Stimulated activated CD8-positive, alpha-beta memory T cell treated with anti-CD3 and anti-CD28 coated beads, Interleukin-12 subunit alpha, Interleukin-12 subunit beta, amount 100 ng/mL, for 4 hours (primary cell): ENCODE measurements at places on chromosomes 16 and 17.

DNA sequence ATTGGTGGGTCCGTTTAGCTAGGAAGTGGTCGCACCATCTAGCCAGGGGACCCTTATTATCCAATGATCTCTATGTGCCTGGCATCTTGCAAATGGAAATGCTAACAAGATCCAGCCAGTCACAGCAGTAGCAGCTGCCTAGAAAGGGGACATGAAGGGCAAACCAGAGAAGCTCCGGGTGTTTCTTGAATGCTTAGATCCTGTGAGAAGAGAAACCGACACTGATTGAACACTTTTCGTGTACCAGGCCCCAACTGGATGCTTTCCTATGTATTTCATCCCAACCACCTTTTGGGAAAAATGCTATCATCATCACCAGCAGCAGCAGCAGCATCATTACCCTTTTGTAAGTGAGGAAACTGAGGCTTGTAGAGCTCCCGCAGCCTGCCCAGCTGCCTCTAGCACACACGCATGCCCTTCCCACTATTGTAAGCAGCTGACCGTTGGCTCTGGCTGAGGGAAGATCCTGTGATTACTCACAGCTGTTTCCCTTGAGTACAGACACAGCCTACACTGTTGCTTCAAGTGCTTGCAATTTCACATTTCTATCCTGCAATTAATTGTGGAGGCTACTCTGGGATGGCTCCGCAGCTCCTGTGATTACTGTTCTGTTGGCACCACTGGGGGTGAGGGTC is 180.7 kb upstream of the CACNG5 start:
- DNase-seq, result no peak

GRCh38 chr17:27635275-27635823 is 4.4 kb downstream of the LGALS9 start:
- DNase-seq, result no peak

DNA sequence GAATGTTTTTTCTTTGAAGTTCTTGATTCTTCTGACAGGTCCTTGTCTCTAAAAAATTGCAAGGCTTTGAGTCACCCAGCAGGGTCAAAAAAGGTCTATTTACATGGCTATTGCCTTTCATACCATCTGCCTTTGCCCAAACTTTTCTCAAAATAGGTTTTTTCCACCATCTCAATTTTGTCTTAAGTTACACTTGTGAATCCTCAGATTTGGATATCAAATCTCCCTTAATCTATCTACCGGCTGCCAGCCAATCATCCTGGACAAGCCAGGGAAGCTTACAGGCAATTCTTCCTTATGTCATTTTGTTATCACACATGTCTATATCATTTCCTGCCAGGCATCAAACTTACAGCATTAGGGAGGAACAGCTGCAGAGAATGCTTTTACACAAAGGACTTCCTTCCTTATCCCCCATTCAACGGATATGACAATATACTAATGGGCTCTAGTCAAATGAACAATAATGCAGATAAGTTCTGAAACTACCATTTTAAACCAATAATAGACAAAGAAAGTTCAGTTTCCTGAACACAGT is 104.1 kb upstream of the CORO6 start:
- no peak for DNase-seq

DNA sequence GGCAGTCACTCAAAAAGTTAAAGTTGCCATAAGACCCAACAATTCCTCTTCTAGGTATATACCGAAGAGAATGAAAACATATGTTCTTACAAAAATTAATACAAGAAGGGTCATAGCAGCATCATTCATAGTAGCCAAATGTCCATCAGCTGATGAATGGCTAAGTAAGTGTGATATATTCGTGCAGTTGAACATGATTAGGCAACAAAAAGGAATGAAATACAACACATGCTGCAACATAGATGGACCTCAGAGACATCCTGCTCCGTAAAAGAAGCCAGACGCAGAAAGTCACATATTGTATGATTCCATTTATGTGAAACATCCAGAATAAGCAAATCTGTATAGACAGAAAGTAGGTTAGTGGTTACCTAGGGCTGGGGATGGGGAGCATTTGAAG is 229.4 kb upstream of the CACNG5 start:
- no peak for DNase-seq

DNA sequence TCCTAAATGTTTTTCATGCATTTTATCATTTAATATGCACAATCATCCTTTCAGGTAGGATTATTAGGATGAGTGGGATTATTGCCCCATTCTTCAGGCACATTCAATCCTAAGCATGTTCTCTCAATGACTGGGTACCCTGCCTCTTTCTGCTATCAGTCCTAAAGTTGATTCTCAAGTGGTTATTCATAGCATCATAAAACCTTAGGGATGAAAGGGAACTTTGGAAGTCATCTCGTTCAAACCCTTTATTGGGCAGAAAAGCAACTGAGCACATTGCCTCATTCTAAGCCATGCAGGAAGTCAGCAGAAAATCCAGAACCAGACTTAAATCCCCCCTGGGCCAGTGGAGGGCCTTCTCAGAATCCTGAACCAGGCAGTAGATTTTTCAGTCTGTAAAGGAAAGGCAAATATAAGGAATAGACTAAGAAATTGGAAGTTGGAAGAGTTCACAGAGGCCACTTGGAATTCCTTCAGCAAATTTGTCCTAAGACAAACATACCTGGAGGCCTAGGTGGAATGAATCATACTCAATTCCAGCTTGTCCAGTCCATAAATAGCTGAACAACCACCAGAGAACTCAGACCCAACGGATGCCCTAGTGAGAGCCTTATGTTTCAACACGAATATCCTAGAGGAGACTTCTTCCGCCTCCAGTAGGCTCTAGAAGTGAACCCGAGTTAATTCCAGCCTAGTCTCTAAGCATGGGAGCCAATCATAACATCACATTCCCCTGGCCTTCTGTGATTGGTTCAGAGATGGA is 62.7 kb downstream of the IRX6 start:
- no peak for DNase-seq
